ENCODE measurements at places on chromosomes 6 and 20. TPM values are rescaled to one million over a fixed set of nuclear protein-coding genes. Genes with fewer than 3 reads are reported as not detected.

Gene C20orf204
- 19.0 TPM for total RNA-seq

Gene ENPP5
- 0.58 TPM for total RNA-seq

Gene DEFB132
- not detected for total RNA-seq

Gene PRSS16
- total RNA-seq, result 0.82 TPM

Gene FNDC1
- total RNA-seq, result not detected

Gene GLP1R
- not detected for total RNA-seq

Gene GSTA2
- total RNA-seq, result not detected

Gene COL9A3
- 0.45 TPM for total RNA-seq

Gene ZNF512B
- total RNA-seq, result 13.5 TPM

Gene KHDC1
- total RNA-seq, result 9.2 TPM

Gene MICAL1
- 86.0 TPM for total RNA-seq

Gene WFDC5
- total RNA-seq, result not detected

Gene CDSN
- total RNA-seq, result not detected

Gene GNMT
- total RNA-seq, result 0.26 TPM

Gene TASP1
- 10.3 TPM for total RNA-seq

Gene CDKN1A
- total RNA-seq, result 109 TPM

Gene BTNL2
- total RNA-seq, result not detected

Gene PGC
- total RNA-seq, result not detected

Gene MC3R
- total RNA-seq, result not detected

Gene MUC21
- not detected for total RNA-seq

Gene GNAS-AS1
- total RNA-seq, result 1.8 TPM

Gene TTK
- total RNA-seq, result 40.1 TPM

Gene BCAS4
- 37.6 TPM for total RNA-seq

Gene BCLAF1
- total RNA-seq, result 127 TPM

Gene FOXQ1
- not detected for total RNA-seq

Gene COL10A1
- not detected for total RNA-seq

Gene MEP1A
- total RNA-seq, result not detected

Measured in activated CD8-positive, alpha-beta memory T cell treated with anti-CD3 and anti-CD28 coated beads, Interleukin-2, amount 10 ng/mL, durations not matched to agents 7 days and 5 days (primary cell).